Parietal lobe (tissue), 2 donors: ENCODE measurements at places on chromosomes 6 and 20. TPM values are rescaled to one million over a fixed set of nuclear protein-coding genes. Genes with fewer than 3 reads are reported as not detected.

The SLC22A16 gene
- total RNA-seq, result not detected

The BANF2 gene
- total RNA-seq, result not detected

The ABHD12 gene
- total RNA-seq, result 51.6 TPM

The OTOR gene
- 1.9 TPM for total RNA-seq

The ANKRD66 gene
- 0.31 TPM for total RNA-seq

The MLN gene
- not detected for total RNA-seq

The INSM1 gene
- total RNA-seq, result 20.3 TPM
